ENCODE measurements at places on chromosomes 5 and 9.

GRCh38 chr9:78775696-78776295 is 478.9 kb downstream of the PSAT1 start:
- no peak for DNase-seq

GRCh38 chr9:76580188-76580587 is 121.2 kb downstream of the GCNT1 start:
- DNase-seq: no peak

- DNase-seq: no peak
Measured at GRCh38 chr5:56460681-56461191, 227.6 kb upstream of the ANKRD55 start.

DNA sequence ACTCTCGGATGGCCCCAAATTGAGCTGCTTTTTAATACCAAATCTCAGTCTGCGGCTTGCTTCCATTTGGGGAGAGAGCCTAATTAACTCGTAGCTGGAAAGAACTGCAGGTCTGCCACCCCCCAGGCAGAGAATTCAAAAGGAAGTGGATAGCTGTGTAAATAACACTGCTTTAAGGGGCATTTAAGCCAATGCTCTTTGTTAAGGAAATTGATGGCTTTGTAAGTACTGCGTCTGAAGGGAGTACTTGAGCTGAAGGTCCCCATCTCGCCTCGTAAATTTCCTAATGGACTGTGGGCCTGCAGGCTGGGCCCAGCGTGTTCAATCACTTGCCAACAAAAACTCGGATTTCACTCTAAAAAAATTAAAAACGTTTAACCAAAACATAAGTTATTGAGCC is 132.7 kb downstream of the PAPPA start:
- DNase-seq: no peak

- no peak for DNase-seq
Measured at GRCh38 chr5:2725980-2726765, 25.3 kb downstream of the IRX2 start.

DNA sequence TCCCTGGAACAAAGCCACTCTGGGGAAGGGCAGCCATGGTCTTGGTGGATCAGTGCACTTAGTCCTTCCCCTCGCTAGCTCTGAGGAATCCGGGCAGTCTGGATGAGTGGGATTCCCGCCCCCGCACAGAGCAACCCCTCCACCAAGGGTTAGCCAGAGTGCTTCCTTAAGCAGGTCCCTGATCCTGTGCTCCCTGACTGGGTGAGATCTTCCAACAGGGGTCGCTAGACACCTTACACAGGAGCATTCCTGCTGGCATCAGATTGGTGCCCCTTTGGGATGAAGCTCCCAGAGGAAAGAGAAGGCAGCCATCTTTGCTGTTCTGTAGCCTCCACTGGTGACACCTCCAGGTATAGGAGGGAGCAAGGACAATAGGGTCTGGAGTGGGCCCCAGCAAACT is 228.8 kb downstream of the AP3B1 start:
- DNase-seq: no peak

DNA sequence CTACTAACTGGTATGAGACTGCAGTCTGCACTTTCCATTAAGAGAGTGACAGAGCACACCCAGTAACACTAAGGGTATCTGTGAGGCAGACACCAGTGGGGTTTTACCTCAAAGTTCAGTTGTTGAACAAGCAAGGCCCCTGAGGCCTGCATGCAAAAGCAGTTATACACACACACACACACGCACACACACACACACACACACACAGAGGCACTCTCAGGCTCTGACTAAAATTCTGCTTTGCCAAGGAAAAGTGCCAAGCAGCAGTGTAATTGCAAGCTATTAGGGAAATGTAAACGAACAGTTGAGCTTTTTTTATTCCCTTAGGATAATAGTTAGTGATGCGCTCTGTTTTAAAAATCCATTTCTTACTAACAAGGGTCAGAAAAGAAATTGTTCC is 377.1 kb downstream of the SPOCK1 start:
- no peak for DNase-seq

GRCh38 chr5:92981001-92981400 is 600.0 kb downstream of the NR2F1-AS1 start:
- no peak for DNase-seq

DNA sequence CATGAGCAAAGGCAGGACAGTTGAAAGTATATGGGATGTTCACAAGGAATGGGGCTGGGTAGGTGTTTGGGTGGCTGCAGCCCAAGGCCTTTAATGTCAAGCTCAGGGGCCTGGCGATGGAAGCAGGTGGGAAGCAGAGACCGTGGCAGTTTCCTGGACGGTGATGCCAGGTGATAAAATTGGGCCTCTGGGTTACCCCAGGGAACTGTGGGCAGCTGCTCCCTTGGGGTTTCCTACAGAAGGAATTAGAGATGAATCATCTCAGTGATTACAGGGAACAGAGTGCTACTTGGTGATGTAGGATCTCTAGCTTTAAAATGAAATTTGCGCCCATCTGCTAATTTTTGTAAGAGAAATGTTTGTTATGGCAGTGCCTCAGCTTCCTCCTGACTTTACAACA is 39.2 kb downstream of the TSTD2 start:
- no peak for DNase-seq

GRCh38 chr5:124954784-124955183 is 208.3 kb upstream of the ZNF608 start:
- no peak for DNase-seq

- peak; percentile 58 for DNase-seq
Measured at GRCh38 chr9:132670457-132671391, at the start of gene GTF3C4. Gene GTF3C4, plus strand, starts transcription at chr9:132670464. Its CDS starts 135 bp downstream, at chr9:132670599.

- no peak for DNase-seq
Measured at GRCh38 chr9:106532306-106533015, 330.5 kb upstream of the ZNF462 start.

DNA sequence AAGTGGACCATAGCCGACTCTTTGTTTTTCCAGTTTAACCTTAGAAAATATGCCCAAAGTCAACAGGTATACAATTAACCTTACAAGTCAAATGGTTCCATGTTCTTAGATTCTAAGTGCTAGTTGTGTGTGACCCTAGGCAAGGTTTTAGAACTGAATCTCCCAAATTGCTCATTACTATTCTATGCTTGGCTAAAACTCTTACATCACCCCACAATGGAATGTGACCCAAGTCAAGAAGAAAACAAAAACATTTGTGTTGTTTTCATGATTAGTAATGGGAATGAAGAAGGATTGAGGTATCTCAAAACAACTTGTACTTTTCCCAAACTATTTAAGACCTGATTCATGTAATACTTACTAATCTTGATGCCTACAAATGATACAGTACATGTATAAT is 159.2 kb downstream of the ARRDC3 start:
- DNase-seq: no peak

DNA sequence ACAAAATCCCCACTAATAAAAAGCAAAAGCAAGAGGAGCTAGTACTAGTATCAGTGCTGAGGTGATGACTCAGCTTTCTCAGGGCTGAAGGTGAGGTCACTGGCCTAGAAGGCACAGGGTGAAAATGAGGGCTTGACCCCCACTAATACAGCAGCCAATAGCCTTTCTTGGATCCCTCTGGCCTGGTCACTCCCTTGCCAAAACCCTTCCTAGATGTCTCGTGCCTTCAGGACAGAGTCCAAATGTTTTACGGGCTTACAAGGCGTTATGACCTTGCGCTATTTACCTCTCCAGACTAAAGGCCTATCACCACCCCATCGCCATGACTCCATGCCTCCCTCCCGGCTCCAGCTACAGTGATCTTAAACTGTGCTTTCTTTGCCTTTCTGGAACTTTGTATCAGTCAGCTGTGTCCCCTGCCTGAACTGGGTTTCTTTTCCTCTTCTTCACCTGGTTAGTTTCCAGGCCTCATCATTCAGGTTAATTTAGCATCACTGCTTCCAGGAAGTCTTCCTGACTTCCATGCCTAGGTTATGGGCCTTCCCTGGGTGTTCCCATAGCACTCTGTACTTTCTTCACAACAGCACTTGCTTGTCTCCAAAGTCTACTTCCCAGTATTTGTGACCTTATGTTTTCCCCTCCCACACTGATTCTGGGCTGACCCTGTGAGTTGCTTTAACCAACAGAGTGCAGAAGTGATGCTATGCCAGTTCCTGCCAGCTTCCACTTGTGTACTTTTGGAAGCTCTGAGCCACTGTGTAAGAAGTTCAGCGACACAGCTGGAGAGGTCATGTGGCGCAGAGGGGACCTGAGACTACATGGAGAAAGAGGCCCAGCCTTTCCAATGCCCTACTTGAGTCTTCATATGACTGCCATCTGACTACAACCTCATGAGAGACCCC is 4.2 kb upstream of the DELE1 start:
- no peak for DNase-seq

- no peak for DNase-seq
Measured at GRCh38 chr5:145130996-145131395, 704.1 kb downstream of the PRELID2 start.

GRCh38 chr9:127828262-127829031 is 25.8 kb downstream of the FPGS start:
- no peak for DNase-seq

DNA sequence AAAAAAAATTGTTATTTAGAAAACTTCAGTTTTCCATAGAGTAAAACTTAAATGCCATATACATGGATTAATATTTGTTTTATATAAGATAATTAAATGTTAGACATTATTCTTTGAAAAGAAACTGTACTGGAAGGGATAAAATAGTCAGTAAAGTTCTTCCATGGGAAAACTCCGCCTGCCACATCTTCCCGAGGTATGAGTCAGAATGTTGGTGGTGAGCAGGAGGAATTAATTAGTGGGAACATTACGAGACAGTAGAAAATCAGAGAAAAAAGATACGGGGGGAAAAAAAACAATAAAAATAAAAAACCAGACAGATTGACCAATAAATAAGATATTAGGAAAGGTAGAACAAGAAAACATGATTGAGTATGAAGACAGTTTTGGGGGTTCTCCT is 930.3 kb upstream of the C9orf72 start:
- no peak for DNase-seq

Data from stimulated activated naive CD8-positive, alpha-beta T cell treated with anti-CD3 and anti-CD28 coated beads, Interleukin-15, Interleukin-2, amounts not matched to agents 100 U/mL and 50 U/mL, for 24 hours (primary cell).